ENCODE measurements at places on chromosomes 5 and 9.
A peak's percentile ranks its signal among the peaks of the same experiment; 100 is the strongest.

DNA sequence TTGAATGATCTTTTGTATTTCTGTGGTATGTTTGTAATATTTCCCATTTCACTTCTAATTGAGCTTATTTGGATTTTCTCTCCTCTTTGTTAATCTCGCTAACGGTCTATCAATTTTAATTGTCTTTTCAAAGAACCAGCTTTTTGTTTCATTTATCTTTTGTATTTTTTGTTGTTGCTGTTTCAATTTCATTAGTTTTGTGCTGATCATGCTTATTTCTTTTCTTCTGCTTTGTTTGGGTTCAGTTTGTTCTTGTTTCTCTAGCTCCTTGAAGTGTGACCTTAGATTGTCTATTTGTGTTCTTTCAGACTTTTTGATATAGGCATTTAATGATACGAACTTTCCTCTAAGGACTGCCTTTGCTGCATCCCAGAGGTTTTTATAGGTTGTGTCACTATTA, 28.4 kb upstream of the SNCAIP start:
- DNase-seq, result no peak

GRCh38 chr5:2997179-2997578, 245.7 kb upstream of the IRX2 start:
- no peak for DNase-seq

DNA sequence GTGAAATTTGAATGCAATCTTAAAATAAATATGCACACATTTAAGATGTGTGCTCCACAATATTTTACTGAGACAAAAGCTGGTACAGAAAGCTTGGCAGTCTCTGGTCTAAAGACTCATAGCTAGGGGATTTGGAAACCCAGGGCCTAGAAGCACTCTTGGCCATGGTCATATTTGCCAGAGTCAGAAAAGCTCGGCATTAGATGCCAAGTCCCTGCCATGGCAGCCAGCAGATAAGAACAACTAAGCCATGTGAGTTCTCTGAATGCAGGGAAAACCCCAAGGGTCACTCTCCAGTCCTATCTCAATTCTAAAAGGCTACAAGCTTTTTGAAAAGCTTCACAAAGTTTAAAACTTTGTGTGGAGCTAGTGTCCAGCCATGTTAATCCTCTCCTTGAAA, 119.5 kb downstream of the FAM114A2 start:
- DNase-seq, result no peak

DNA sequence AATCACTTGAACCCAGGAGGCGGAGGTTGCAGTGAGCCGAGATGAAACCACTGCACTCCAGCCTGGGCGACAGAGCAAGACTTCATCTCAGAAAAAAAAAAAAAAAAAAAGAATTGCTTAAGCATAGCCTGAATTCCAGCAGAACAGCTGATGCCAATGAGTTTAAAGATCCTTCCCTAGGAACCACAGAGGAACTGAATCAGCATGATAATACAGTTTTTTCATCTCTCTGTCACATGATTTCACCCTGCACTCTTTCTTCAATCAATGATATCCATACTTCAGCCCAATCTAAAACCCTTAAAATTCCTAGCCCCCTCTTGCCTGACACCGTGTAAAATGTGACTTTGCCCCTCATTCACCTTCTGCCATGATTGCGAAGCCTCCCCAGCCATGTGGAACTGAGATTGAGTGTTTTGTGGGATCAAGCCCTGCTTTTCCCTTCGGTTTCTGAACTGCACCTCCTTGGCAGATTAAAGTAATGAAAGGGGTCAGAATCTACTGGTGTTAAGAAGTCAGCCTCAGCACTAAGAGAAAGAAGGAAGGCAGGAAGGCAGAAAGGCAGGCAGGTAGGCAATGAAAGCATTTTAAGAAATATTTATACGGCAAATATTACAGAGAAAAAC, 20.9 kb upstream of the DMXL1 start:
- no peak for DNase-seq

DNA sequence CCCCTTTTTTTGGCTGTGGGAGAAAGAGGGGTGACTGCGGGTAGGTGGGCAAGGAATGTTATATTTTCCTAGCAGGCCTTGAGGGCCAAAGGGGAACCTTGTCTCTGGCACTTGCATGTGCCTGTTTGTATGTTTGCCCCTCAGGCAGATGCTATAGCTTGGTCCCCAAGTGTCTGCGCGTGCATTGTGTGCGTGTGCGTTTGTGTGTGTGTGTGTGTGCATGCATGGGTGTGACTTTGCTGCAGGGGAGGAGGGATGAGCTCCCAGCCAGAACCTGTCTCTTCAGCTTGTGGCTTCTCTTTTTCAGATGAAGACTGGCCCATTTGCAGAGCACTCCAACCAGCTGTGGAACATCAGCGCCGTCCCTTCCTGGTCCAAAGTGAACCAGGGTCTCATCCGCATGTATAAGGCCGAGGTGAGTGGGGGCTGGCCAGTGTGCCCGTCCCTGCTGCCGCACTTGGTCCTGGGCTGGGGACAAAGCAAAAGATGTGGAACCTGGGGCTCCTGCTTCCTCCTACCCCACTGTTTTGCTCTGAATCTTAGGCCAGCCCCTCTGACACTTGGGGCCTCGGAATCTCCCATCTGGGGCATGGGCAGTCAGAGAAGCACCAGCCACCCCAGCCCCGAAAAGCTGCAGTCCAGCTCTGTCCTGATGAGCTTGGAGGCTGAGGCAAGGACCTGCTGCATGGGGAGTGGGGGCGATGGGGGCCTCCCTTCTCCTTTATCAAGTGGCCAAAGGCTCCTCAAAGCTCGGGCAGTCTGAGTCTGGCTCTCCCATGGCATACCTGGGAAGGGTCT, 31.1 kb downstream of the PTPA start:
- no peak for DNase-seq

DNA sequence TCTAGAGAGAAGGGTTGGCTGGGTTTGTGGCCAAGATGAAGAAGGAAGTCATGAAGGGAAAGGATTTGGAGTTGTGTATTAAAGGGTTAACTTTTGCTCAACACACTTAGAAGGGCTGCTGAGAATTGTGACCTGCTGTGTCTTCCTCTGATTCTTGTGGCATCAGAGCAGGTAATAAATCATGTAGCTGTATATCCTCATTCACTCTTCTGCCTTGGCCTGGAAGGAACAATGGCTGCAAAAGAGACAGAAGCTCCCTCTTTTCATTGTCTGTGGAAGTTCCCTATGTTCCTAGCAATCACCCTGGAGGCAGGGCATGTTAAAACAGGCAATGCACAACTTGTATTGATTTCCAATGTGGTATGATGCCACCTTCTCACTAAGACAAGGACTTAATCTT, 159.1 kb downstream of the LRRC70 start:
- DNase-seq, result no peak

- no peak for DNase-seq
Observed at GRCh38 chr5:88675168-88675707, 207.7 kb downstream of the MEF2C start.

GRCh38 chr9:109765830-109766229, 14.2 kb upstream of the PALM2AKAP2 start:
- DNase-seq, result no peak

DNA sequence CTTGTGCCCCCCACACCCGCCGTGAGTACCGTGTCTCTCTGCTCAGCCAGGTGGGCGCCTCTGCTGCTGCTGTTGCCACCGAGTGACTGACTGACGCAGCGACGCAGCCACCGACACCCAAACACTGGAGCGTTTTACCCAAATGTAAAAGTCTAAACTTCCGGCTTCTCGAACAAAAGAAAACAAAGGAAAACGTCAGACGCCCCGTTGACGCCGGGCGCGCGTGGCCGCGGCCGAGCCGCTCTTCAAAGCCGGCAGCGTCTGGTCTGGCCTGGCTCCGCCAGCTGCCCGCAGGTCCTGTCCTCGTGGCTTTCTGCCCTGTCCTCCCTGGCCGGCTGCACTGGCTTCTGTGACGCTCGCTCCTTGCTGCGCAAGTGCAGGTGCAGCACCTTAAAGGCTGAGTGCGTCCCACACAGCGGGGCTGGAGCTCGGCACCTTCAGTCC, 41.4 kb upstream of the CLPTM1L start:
- DNase-seq, result peak; percentile 76

DNA sequence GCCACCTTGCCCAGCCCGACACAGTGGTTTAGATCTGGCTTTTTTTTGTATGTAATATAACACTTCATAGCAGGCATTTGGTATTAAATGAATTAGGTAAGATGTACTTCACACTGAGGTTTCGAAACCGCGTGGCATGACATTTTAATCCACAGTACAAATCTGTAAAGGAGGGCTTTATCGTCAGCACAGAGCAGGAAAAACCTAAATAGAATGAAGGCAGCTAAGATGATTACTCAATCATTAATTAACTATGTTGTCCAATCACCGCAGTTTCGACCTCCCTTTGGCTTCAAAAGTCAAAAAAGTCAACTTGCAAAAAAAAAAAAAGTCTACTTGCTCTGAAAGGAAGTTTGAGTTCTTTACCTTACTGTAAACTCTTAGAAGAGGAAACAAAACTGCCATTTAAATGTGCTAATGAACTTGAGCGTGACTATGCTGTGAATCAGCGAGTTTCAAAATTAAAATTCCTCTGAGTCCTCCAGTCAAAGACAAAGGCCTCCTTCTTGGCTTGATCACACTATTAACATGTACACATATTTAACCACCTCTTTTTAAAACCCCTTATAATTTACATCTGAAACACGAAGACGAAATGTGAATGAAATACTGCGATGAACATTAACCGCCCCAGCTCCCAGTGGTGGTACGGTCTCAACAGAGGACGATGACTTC, 698 bp upstream of the SEC24A start:
- DNase-seq, result no peak

- DNase-seq, result no peak
Observed at GRCh38 chr9:8492024-8492423, 692.4 kb upstream of the DMAC1 start.

- no peak for DNase-seq
Observed at GRCh38 chr9:127295005-127295404, 30.4 kb downstream of the GARNL3 start.

GRCh38 chr5:54484219-54484894, 28.9 kb downstream of the HSPB3 start:
- no peak for DNase-seq

GRCh38 chr5:137090151-137090550, 409.0 kb downstream of the SPOCK1 start:
- DNase-seq, result no peak

- DNase-seq, result no peak
Observed at GRCh38 chr5:68257210-68257609, 41.7 kb downstream of the PIK3R1 start.

- no peak for DNase-seq
Observed at GRCh38 chr9:93677641-93678136, 101.3 kb downstream of the PHF2 start.

DNA sequence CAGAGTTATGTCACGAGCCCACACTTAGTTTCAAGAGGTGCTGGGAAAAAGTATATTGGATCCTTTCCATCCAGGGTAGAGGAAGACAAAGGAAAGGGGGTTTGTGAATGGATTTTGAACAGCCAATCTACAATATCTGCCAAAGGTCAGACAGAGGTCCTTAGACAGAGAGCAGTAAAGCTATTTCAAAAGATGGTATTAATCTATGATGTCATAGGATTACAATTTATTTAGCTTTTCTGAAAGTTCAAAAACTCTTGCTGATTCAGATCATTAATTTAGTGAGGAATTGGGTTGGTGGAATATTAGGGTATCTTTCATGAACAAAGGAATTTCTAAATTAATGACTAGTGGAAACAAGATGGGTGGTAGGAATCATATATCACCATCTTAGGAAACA, 126.9 kb downstream of the NTRK2 start:
- DNase-seq, result no peak

DNA sequence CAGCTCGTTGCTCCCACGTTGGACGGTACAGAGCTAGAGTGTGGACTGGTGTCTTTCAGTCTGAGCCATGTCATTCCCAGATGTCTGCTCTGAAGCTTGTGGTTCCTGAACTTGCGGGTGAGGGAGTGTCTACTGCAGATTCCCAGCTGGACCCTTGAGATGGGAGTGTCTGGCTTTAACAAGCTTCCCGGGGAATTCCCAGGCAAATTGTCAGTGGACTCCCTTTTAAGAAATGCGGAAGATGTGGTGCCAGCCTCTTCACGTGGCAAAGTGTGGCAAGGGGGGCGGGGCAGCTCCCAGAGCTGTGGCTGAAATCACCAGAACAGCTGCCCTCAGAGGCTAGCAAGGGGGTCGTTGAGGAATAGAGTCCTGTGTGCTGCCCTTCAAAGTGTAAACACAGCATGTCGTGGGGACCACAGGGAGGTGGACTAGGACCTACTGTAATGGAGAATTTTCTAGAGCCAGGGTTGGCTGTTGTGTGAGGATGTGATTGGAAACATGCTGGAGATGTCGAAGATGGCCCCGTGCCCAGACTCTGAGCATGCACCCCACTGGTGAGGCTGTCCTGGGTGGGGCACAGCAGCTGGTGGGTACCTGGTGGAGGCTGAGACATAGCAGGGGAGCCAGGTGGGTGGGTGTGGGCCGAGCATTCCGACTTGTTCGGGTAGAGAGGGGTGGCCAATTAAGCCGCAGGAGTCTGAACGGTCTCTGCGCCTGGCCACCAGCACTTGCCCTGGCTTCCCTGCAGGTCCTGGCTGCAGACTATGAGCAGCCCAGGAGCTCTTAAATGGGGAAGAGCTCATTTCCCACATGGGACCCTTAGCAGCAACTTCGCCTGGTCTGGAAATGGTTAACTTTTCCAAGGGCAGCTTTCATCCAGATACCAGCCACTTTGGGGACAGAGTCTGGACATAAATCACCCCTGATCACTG, 37.4 kb downstream of the PRRX2 start:
- DNase-seq, result no peak

DNA sequence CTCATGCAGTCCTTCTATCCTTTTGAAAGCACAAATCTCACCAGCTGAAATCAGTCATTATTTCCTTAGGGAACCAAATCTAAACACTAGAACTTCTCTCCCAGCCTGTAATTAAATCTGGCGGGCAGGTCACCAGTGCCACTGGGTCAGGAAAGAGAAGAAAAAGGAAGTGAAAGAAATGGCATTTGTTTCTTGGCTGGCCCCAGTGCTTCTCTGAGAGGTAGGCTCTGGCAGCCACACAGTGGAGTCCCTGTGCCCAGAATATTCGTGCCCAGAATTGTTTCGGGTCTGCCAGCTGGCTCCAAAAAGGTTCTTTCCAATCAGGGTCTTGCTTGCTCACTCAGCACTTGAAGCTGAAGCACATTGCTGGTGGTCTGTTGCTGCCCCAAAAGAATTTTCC, 133.9 kb upstream of the MTAP start:
- DNase-seq, result no peak

- no peak for DNase-seq
Observed at GRCh38 chr9:4225291-4226028, 74.4 kb downstream of the GLIS3 start.

- no peak for DNase-seq
Observed at GRCh38 chr5:134304306-134304705, 62.7 kb downstream of the CDKL3 start.

DNA sequence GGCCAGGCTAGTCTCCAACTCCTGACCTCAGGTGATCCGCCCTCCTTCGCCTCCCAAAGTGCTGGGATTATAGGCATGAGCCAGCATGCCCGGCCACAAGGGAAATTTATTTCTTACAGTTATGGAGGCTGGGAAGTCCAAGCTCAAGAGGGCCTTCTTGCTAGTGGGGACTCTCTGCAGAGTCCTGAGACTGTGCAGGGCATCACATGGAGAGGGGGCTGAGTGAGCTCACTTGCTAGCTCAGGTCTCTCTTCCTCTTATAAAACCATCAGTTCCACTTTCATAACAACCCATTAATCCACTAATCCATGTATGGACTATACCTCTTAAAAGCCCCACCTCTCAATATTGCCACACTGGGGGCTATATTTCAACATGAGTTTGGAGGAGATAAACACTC, 5.1 kb upstream of the SPIN1 start:
- DNase-seq, result no peak

- no peak for DNase-seq
Observed at GRCh38 chr5:38612851-38613250, 56.4 kb upstream of the LIFR start.

GRCh38 chr5:180807654-180808414, 5.2 kb upstream of the MGAT1 start:
- DNase-seq, result no peak

All from activated CD4-positive, alpha-beta T cell treated with anti-CD3 and anti-CD28 coated beads, Interleukin-2, amount 50 U/mL, for 1 hour (primary cell).